ENCODE measurements at places on chromosomes 5 and 9. TPM values are rescaled to one million over a fixed set of nuclear protein-coding genes. Genes with fewer than 3 reads are reported as not detected.

CRHBP gene
- 24.2 TPM for polyA plus RNA-seq

DNA sequence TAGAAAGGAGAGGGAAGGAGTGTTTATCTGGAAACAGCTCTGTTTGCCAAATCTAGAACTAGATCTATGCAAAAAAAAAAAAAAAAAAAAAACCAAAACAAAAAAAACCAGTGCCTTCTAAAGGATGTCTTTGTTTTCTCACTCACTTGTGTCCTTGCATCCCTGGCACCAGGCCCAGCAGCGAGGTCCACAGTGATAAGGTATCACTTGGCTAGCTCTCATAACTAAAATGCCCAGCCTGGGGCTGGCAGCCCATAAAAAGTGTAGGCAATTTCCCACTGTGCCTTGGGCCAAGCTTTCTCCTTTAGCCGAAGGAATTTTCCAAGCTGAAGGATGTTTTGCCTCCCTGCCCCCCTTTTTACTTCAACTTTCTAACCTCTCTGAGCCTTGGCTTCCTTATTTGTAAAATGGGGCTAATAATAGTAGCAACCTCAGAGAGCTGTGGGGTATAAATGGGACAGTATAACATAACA is 20.8 kb downstream of the RGS3 start:
- DNase-seq: no peak

- no peak for DNase-seq
Measured at GRCh38 chr9:16642421-16643109, 227.9 kb downstream of the BNC2 start.

- DNase-seq: no peak
Measured at GRCh38 chr9:104795857-104796256, 31.9 kb downstream of the NIPSNAP3B start.
